NCI-H1694 (cell line): ENCODE measurements at places on chromosomes 13 and 19.
A peak's percentile ranks its signal among the peaks of the same experiment; 100 is the strongest.

DNA sequence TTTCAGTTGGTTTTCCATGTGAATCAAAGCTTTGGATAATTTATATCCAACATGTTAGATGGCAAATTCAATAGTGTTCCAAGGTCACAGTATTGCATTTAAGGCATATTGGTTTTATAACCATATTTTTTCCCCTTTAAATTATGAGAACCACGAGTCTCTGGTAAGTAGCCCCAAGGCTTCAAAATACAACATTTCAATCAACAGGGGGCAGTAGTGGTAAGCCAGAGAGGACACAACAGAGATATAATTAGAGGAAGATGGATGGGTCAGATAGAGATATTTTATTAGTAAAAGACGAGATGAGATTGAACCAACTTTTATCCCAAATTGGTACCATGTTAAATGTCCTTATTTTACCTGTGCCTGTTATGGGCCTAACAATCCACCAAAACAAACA lies 53.1 kb downstream of the KL start:
- DNase-seq, result no peak

DNA sequence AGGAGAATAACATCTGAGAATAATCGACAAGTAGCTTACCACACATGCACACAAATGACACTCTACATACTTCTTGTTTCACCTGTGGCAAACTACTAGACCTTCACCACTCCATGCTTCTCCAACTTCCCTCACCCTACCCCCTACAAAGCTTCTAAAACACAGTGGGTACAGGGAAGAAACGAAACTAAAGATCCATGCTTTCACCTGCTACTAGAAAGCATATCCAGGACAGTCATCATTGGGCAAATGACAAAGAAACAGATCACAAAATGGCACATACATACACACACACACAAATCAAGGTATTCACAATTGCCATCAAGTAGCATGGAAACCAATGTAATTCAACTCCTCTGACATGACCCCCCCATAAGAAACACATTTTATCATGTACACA lies 10.6 kb downstream of the BRD4 start:
- DNase-seq, result no peak

GRCh38 chr19:45349430-45349941 lies 8.9 kb downstream of the KLC3 start:
- no peak for DNase-seq

DNA sequence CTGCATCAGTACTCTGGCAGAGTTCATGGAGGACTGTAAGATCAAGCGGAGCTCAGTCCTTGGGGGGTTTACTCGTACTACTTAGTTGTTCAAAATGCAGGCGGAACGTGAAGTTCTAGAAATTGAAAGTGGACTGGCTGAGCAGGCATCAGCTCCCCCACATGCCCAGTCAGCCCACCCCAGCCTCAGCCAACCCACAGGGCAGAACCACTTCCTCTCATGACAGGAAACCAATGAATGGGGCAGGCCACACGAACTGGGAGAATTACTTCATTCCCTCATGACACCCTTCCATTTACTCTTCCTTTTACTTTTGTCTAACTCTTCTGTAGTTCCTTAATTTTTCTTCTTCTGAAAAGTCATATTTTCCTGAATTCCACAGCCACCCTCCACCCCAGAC lies 71.9 kb downstream of the FLT1 start:
- DNase-seq, result no peak

GRCh38 chr13:100633461-100633860 lies 41.1 kb downstream of the TMTC4 start:
- DNase-seq, result no peak

GRCh38 chr13:50080911-50081678 lies 65.9 kb downstream of the KCNRG start:
- no peak for DNase-seq

DNA sequence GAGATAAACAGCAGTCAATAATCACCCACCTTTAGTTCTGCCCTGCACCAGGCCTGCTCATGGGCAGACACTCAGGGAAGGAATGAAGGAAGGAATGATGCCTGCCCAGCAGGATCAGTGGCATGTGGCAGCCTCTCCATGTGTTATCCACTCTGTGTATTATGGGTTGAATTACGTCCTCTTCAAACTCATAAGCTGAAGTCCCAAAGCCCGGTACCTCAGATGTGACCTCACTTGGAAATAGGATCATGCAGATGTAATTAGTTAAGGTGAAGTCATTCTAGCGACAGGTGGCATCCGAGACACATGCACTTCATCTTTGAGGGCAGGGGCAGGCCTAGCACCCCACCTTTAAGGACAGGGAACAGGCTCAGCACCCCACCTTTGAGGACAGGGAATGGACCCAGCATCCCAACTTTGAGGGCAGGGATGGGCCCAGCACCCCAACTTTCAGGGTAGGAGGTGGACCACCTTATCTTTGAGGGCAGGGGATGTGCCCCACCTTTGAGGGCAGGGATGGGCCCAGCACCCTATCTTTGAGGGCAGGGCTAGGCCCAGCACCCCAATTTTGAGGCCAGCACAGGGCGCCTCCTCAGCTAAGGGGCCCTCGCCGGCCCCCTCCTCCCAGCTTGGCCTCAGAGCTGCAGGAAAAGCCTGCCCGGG lies 127.6 kb downstream of the URI1 start:
- no peak for DNase-seq

- DNase-seq, result no peak
Observed at GRCh38 chr13:30545320-30545719, 72.4 kb upstream of the USPL1 start.

- DNase-seq, result no peak
Observed at GRCh38 chr13:110234532-110234931, 72.4 kb downstream of the COL4A1 start.

DNA sequence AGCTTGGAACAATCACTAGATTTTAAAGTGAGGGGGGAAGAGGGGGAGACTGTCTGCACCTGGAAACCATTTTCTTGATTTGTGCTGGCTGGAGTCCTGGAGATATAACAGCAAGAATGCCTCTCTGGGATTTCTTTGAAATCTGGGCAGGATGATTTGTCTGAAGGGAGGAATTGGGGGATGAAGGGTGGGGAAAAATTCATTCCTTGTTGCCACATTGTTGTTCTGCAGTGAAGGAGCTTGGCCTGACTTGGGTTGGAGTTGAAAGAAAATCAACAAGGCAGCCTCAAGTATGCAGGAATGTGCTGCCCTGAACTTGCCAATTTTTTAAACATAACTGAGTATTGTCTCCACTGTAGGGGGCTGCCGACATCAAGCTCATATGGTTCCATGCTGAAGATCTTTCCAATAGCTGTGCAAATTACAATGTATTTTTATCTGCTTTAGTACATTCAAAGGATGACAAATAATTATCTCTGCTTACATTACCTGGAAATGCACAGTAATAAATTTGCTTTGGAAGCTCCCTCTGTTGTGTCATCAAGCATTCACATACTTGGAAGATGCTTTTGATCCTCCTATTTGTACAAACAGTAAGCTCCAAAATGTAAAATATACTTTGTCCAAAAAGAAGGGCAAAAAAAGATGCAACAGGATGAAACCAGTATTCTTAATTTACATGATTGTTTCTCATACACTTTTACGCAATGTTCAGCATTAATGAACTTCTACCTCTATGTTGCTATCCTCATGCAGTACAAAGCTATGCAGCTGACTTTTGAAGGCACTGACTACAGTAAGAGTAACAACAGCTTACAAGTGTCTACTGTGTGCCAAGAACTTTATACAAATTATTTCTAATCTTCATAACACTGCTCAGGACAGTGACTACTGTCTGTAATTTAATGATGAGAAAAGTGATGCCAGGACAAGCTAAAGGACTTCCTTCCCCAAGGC lies 627.9 kb upstream of the KLF12 start:
- no peak for DNase-seq

GRCh38 chr13:111341886-111342285 lies 21.4 kb downstream of the TEX29 start:
- DNase-seq, result no peak

DNA sequence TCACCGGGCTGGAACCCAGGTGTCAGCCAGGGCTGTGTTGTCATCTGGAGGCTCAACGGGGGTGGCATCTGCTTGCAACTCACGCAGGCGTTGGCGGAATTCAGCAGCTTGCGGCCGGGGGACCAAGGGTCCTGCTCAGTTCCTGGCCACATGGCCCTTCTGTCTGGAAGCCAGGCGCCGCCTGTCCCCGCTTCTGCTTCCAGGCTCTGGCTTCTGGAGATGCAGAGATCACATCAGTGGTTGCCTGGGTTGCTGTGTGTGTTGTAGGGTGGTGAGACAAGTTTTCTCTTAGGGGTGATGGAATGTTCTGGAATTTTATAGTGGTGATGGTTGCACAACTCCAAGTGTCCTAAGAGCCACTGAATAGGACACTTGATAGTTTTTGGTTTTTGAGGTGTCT lies 5.0 kb downstream of the ADAT3 start:
- no peak for DNase-seq

DNA sequence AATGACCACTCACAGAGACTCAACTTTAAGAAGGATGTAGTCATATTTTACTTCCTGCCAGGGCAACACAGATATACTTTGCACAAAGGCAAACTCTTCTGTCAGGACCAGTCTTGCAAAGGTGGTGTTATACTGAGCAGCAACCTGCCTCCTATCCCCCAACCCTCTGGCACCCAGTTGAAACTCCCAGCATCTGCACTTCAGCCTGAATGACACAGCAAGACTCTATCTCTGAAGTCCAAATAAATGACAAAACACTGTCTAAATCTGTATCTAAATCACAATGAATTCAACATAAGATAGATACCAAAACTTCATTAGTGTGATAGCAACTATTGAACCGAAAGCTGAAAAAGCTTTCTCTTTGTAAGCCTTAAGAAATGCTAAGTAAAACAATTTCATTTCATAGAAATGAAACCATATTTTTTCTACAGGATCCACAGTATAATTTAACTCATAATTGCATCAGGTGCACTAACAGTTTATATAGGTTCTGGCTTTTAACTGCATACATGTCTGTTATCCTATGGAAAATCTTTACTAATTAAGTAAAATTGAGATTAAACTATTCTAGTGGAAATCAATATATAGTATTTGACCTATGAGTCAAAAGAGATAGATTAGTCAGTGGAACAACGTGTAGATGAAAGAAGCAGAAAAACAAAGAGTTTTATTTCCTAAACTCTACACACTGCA lies 163.7 kb downstream of the TBC1D4 start:
- no peak for DNase-seq

DNA sequence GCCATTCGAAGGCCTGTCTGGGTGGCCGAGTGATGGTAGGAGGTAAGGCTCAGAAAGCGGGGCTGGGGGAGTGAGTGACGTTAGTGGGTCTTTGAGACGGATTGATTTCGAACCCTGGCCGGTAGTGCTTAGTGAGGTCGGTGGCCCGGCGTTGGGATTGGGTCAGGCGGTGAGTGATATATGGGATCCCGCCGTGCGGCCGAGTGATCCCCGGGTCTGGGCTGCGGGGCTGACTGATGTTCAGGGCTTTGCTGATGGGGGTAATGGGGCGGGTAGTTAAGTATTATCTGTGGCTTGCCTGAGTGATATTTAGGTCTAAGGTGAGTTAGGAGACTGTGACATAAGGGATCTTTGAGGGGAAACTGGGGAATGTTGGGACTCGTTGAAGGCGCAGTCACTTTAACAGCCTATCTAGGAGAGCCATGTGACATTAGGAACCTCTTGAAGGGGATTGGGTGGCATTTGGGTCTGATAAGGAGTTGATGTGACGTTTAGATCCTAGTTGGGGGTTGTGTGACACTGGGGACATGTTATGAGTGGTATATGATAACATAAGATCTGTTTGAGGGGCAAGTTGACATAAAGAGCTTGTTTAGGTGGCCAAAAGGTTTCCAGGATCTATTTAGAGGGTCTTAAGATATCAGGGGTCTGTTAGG lies 543 bp downstream of the PSMC4 start:
- DNase-seq, result no peak

- DNase-seq, result peak; percentile 99
Observed at GRCh38 chr19:45692187-45693105, at the start of gene QPCTL. QPCTL (plus strand) TSS chr19:45692666; CDS start chr19:45692704, 38 bp downstream.

DNA sequence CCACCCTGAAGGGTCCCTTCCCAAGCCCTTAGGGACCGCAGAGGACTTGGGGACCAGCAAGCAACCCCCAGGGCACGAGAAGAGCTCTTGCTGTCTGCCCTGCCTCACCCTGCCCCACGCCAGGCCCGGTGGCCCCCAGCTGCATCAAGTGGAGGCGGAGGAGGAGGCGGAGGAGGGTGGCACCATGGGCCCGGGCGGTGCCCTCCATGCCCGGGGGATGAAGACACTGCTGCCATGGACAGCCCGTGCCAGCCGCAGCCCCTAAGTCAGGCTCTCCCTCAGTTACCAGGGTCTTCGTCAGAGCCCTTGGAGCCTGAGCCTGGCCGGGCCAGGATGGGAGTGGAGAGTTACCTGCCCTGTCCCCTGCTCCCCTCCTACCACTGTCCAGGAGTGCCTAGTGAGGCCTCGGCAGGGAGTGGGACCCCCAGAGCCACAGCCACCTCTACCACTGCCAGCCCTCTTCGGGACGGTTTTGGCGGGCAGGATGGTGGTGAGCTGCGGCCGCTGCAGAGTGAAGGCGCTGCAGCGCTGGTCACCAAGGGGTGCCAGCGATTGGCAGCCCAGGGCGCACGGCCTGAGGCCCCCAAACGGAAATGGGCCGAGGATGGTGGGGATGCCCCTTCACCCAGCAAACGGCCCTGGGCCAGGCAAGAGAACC lies 1.5 kb downstream of the EGLN2 start:
- no peak for DNase-seq

DNA sequence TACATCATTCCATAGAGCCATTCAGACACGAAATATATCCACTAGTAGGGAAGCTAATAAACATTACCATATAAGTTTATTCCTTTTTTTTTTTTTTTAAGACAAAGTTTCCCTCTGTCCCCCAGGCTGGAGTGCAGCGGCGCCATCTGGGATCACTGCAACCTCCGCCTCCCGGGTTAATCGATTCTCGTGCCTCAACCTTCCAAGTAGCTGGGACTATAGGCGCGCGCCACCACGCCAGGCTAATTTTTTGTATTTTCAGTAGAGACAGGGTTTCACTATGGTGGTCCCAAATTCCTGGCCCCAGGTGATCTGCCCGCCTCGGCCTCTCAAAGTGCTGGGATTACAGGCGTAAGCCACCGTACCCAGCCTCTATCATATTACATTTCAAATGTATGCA lies 612 bp upstream of the ZNF154 start:
- no peak for DNase-seq

DNA sequence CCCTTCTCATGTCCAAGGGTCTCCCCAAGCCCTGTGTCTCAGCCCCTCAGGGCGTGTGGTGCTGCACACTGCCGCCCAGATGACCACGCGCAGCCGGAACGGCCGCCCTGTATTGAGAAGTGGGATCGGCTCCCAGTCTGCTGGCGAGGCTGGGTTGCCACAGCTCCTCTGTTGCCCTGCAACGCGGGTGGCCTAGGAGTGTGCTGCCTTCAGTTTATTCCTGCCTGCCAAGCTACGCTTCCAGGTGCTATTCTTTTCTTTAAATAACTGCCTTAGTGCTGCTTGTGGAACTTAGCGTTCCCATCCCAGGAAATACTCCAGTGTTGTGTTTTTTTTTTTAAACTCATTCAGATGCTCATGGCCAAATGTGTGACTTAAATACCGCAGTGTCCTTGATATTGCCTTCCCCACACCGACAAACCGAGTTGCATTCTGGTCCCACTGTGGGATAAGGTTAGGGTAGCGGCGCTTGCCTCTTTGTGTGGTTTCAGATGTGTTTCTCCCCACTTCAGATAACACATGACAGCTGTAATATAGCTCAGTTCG lies 16.6 kb downstream of the ACTN4 start:
- DNase-seq, result no peak

- DNase-seq, result no peak
Observed at GRCh38 chr19:9865732-9866501, 30.8 kb downstream of the PIN1 start.
